Activated CD4-positive, CD25-positive, alpha-beta regulatory T cell (primary cell): ENCODE measurements at places on chromosomes 16 and 17.

- no peak for DNase-seq
Observed at GRCh38 chr16:83581082-83581481, 226.7 kb upstream of the HSBP1 start.

- DNase-seq: no peak
Observed at GRCh38 chr17:33049781-33050414, 58.3 kb downstream of the SPACA3 start.

GRCh38 chr16:25030420-25031131 is 15.4 kb upstream of the ARHGAP17 start:
- no peak for DNase-seq

DNA sequence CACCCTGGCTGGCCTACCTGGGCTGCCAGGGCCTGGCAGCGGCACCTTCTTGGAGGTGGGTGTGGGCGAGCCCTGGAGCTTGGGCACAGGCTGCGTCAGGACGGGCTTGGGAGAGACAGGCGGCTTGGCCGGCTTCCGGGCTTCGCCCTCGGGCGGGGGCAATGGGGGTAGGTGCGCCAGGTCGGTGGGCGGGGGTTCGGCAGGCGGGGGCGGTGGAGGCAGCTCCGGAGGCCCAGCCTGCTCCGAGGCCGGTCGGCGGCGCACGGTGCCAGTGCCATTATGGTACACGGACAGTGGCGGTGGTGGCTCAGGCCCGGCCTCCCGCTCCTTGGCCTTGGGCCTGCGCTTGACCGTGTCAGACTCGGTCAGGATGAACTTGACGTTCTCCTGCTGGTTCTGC is 16.8 kb downstream of the CASKIN1 start:
- no peak for DNase-seq

DNA sequence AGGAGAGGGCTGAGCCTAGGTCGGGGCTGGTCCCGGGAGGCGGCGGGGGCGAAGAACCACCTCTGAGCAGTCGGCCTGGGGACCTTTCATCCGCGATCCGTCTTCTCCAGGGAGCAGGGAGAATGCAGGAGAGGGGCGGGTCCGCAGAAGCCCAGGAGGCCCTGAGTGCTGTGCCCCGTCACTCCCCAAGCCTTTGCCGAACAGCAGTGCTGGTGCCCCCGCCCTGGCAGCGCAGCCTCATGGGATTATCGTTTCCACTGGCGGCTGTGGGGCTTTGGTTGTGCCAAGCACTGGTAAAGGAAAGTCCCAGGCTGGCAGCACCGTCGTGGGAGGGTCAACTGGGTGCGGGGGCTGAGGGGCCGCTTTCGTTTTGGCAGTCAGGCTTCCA is 631 bp downstream of the TBL3 start:
- no peak for DNase-seq

GRCh38 chr16:2787961-2788360 is 601 bp upstream of the PRSS33 start:
- DNase-seq: no peak

DNA sequence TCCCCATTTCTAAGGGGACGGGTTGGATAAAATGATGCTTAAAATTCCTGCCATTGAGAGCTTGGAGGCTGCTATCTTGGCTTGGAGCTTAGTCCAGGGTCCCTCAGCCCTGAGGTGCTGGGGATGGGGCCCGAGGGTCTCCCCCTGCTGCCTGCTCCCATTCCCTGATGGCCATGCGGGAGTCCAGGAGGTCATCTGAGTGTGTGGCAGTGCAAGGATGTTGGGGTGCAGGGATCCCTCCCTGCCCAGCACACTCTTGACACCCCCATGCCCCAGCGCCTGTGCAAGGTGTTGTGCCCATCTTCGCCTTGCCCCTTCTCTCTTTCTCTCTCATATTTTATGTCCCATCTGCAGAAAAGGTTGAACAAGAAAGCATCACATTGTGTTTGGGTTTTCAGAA is 90.4 kb downstream of the IRF8 start:
- no peak for DNase-seq

GRCh38 chr16:76837872-76838271 is 353.1 kb upstream of the MON1B start:
- no peak for DNase-seq

- DNase-seq: no peak
Observed at GRCh38 chr17:79207960-79208359, 133.3 kb downstream of the ENGASE start.

GRCh38 chr16:88325976-88326375 is 56.8 kb upstream of the ZNF469 start:
- no peak for DNase-seq

DNA sequence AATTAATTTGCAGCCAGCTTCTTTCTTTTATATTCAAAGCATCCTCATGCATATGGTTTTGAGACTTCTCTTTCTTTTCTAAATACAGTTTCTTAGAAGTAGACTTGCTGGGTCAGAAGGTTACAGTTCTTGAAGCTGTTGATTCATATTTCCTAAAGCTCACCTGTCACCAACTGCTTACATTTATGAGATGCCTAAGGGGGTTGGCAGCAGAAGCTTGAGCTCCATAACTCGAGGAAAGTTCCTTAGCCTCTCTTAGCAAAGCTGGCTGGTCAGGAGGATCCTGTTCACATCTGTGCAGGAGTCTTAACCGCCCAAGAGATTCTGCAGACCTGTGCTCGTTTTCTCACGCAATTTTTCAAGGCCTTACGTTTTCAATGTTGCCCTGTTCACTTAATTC is 218.8 kb downstream of the SNX29 start:
- no peak for DNase-seq

- DNase-seq: no peak
Observed at GRCh38 chr16:50519001-50519400, 29.2 kb upstream of the NKD1 start.

DNA sequence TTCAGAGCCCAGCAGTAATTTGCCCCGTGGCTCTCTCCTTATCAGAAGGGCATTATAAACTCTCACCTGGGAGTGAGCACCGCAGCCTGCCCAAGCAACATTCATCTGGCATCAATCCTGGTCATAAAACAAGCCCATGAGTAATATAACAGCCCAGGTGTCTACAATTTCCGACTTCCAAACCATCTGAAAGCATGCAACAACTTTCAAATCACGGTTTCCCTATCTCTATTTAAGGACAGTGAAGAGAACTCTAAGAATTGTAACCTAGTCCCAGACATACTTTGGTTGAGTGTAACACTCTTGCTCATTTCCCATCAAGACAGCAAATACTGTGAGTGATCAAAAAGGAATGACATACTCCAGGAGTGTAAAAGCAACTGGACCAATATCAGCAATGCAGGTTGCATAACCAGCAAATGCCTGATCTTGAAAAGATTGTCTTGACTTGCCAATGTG is 487.4 kb upstream of the SOX9 start:
- DNase-seq: no peak

DNA sequence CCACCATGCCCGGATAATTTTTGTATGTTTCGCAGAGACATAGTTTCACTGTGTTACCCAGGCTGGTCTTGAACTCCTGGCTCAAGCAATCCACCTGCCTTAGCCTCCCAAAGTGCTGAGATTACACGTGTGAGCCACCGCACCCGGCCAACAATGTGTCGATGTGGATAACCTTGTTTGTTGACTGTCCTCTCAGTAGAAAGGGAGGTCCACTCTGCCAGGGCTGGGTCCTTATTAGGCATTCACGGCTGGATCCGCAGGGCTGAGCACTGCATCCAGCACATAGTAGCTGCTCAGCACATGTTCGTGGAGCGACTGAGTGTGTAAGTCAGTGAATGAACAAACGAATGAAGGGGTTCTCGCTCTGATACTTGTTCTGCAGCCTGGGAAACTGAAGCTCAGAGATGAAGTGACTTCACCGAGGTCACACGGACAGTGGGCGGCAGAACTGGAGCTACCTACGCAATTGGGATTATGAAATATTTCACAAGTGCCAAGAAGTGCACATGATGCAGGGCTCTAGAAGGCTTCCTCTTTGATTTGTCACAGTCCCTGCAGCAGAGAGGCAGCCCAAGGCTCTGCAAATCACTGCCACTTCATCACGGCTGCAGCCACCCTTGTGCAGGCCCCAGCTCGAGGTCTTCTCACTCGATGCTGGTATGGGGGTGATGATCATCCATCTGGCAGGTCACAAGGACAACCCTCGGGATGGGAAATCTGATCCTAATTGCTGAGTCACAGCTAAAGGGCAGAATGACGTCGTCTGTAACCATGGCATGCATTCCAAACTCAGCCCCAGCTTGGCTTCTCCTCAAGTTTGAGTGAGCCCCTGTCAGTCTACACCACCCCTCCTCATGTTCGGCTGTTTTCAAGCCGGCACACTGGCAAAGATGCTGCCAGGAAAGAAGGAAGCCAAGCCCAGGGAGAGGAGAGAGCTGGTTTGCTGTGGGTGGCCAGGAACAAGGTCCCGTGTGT is 28.0 kb upstream of the SNN start:
- DNase-seq: no peak
